ENCODE measurements at places on chromosomes 2 and 18.

GRCh38 chr2:172344159-172344558 lies 83.2 kb upstream of the ITGA6 start:
- no peak for DNase-seq

- DNase-seq: peak; percentile 60
These were observed 17.2 kb downstream of the GPC1 start for GRCh38 chr2:240452462-240453256.

DNA sequence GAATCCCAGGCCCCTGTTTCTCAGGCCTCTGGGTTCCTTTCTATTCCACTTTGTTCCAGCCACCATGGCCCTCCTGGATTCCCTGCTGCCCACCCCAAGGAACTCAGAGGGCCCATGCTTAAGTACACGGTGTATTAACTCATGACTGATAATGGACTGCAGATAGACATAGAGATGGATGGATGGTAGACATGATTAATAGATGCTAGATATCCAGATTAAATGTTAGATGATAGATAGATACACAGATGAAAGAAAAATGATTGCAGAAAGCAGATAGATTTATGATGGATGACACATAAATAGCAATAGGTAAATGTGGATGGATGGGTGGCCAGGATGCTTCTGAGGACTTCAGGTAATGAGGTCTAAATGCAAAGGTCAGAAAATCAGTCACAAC lies 278.0 kb downstream of the CELF4 start:
- DNase-seq: no peak

GRCh38 chr18:33578518-33579348 lies 714 bp downstream of the ASXL3 start:
- peak; percentile 60 for DNase-seq

DNA sequence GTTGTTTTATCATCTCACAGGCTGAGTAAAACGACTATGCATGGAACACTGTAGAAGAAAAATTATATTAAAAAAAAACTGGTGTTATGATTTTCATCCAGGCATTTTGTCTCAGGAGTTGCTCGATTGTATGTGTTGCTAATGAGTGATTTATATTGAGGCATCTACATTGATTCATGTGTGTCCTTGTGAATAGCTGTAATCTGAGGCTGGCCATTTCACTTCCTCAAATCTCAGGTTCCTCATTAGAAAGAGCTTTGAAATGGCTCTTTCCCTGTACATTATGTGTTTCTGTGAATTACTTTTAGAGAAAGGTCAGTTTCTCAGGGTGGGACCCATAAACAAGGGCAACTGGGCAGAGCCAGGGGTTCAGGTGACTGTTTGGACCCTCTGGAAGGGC lies 2.3 kb downstream of the IL18R1 start:
- no peak for DNase-seq

- no peak for DNase-seq
These were observed 56.7 kb downstream of the HNRNPLL start for GRCh38 chr2:38546064-38546463.

GRCh38 chr2:128178650-128179460 lies 87.9 kb downstream of the UGGT1 start:
- DNase-seq: peak; percentile 52

- DNase-seq: no peak
These were observed 41.1 kb downstream of the MARCO start for GRCh38 chr2:118983133-118983532.

GRCh38 chr2:31000970-31001369 lies 137.3 kb downstream of the GALNT14 start:
- DNase-seq: no peak

DNA sequence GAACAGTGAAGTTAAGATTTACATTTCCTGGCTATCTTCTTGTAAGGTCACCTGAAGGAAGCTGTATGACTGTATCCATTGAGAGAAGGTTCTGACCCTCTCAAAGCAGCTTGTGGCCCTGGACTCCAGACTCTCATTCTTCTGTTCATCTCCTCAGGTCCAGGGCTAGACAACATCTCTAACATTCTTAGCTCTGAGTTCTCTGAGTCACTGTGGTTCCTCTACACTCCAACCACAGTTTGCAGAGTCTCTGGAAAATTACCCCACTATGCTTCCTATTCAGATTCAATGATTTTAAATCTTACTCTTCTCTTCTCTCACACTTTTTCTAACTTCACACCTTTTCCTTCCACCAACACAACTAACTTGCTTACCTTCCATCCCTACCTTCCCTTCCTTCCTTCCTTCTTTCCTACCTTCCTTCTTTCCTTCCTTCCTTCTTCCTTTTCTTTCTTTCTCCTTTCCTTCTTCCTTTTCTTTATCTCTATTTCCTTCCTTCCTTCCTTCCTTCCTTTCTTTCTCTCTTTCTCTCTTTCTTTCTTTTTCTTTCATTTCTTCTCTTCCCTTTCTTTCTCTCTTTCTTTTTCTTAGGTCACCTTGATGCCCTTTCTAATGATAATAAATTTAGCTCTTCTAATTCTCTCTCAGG lies 824.3 kb upstream of the ZEB2 start:
- no peak for DNase-seq

DNA sequence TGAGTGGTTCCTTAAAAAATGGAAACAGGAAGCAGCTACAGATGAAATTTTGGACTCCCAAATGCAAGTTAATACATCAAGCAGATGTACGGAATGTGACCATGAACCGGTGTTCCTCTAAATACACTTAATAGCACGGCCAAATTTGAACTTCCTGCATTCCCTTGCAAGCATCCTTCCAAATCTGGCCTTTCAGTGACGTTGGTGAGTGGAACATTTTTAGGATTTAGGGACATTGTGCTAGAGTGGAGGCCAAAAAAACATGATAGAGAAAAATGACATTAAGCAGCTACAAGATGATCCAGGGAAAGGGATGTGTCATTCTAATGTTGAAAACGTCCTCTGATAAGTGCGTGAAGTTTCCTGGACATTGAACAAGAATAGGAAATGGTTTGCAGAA lies 62.1 kb downstream of the CTAGE1 start:
- DNase-seq: no peak

DNA sequence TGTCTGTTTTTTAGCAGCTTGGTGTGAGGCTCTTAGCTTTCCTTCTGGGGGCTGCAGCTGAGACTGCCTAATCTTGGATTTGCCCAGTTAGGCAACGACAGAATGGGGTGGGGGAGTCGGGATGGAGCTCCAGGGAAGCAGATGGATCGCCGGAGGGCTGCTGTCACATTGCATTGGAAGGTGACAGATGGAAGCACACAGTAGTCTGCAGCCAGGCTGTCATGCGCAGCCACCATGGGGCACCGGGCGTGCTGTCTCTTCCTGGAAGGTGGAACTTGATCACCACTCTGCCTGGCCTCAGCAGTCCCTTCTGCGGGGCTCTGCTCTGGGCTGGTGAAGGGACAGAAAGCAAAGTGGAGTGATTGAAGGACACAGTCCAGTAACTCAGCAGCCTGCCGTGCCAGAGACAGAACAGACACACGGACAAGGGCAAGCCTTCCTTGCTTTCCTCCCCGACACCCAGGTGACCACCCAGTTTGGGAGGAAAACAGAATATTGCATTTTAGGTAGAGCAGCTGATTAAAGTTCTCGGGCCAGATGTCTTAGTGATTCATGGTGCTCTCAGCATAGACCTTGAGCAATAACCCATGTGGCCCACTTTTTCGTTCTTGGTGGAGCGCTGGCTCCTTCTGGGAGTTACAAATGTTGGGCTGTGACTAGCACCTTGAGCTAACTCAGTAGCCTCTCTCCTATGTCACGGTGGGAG lies 40.9 kb downstream of the RNF144A start:
- no peak for DNase-seq

GRCh38 chr2:161139098-161139987 lies 20.9 kb upstream of the TANK start:
- no peak for DNase-seq

DNA sequence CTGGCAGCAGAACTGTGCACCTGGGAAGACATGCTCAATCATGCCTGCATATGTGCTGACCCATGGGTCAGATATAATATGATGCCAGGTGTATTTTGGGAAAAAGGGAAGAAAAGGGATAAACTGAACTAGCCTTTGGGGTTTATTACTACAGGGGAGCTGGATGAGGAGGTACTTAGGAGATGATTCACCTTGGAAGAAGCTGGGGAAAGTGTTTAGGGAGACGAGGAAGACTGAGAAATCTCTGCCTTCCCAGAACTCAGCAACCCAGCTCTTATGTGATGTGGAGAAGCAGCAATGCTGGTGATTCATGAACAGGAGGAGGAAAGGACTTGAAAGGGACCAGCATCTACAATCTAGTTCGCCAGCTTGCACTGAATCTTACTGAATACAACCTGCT lies 110.2 kb downstream of the BARD1 start:
- no peak for DNase-seq

GRCh38 chr2:172889768-172890430 lies 154.3 kb downstream of the RAPGEF4 start:
- DNase-seq: no peak

GRCh38 chr18:76619621-76620315 lies 124.7 kb upstream of the ZNF516 start:
- peak; percentile 87 for DNase-seq

GRCh38 chr2:30275256-30275655 lies 43.9 kb downstream of the LBH start:
- no peak for DNase-seq

- DNase-seq: no peak
These were observed 10.1 kb downstream of the TWIST2 start for GRCh38 chr2:238857959-238858358.

DNA sequence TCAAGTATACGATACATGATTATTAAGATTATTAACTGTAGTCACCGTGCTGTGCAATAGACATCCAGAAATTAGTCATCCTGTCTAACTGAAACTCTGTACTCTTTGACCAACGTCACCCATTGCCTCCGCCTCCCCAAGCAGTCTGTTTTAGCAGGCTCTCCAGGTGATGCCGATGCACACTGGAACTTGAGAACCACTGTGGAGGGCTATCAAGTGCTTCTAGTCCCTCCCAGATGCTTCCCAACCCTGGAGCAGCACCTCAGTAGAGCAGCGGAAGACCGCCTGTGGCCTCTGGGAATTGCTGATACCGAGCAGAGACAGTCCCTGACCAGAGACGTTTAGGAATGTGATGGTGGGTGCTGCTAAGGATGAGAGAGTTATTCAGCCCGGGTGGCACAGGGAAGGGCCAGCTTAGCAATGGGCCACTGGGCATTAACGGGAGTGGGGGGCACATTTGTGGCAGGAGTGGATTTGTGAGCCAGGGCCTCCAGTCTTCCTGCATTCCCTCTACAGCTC lies 50.7 kb downstream of the LIPG start:
- no peak for DNase-seq

DNA sequence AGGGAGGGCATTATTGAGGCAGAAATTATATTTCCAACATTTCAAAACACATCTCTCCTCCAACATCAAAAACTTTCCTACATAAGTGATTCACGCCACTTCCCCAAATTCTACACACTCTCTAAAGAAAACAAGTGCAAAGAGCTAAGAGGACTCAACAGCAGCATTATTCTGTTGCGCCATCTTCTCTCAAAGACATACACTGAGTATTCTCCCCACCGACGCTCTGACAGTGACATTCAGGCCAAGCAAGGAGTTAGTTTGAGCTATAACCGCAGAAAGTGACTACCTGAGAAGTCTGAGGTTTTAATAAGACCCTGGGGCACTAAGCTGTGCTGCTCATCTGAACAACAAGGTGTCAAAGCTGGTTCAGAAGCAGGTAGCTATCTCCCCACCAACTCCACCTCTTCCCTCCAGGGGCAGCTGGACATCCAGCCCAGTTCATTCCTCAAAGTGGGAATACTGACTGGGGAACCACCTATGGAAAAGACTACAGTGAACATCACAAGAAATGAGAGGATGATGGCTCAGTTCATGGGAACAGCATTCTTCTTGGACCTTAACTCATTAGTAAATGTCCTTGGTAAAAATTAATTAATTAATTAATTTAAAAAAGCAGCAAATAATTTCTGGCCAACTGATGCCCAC lies 309.5 kb upstream of the CCDC68 start:
- DNase-seq: no peak

DNA sequence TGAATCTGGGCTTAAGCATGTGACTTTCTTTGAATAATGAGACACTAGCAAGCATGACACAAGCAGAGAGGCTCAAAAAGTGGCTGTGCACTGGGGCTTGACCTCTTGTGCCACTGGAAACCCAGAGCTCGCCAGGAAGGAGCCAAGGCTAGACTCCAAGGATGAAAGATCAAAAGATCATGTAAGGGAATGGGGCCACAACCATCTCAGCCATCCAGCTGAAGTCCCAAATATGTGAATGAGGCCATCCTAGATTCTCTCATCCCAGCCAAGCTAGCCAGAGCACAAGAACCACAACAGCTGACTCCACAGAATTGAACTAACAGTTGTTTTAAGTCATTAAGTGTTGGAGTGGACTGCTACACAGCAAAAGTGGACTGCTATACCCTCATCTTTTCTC lies 288.1 kb downstream of the CCDC178 start:
- no peak for DNase-seq

GRCh38 chr2:96089356-96090195 lies 26.8 kb downstream of the ADRA2B start:
- DNase-seq: no peak

DNA sequence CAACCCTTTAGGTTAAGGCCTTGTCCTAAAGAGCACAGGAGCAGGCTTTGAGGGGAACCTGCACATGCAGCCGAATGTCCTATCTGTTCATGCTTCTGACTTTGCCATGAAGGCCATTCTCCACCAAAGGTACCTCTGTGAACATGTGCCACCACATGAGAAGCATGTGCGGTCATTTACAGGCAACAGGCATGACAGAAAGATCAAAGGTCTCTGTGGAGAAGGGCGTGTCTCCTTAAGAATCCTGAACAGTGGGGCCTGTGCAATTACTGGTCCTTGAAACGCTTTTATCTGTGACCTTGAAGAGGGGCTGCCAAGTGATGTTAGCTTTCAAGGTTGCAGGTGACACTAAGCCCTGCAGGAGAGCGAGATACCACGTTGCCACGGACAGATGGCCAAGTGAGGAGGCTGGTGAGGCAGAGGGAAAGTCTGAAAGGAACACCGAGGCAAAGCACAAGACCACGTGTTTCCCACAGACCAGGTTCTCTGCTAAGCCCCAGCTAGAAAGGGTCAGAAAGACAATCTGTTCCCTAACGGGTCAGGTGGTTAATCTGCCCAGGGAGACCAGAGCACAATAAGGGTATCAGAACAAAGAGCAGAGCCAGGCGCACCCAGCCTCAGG lies 19.5 kb upstream of the POMC start:
- DNase-seq: no peak

DNA sequence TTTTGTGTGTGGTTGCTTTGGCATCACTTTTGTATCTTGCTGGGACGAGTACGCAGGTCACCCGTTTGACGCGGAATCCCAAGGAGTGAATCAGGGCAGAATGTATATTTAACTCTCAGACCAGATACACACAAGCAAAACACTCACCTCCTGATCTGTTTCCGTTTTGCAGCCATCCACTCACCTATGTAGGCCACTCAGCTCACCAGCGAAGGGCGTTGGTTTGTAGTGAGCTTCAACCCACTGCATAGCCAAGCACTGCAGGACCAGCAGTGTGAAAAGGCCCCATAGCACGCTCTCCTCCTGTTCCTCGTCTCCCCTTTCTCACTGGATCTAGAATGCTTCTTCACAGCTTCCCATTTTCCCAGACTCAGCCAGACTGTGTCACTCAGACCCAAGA lies 58.3 kb downstream of the ZNF532 start:
- DNase-seq: no peak

- no peak for DNase-seq
These were observed 24.6 kb upstream of the KCMF1 start for GRCh38 chr2:84946204-84947009.
